ENCODE measurements at places on chromosomes 2 and 18.

DNA sequence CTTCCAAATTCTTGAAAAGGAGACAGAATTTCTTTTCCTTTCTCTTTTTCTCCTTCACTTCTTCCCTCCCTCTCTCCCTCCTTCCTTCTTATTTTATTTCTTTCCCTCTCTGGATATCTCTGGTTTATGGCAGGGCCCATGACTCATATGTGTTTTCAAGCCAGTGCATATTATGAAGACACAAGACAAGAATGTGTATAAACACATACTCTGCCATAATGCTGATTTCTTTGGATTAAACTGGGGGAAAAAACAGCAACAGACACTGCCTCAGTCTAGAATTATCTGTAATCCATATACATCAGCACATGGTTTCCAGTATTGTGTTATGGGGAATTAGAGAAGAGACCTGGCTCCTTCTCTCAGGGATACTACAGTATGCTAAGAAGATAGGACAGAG lies 82.8 kb upstream of the CPO start:
- DNase-seq = no peak

DNA sequence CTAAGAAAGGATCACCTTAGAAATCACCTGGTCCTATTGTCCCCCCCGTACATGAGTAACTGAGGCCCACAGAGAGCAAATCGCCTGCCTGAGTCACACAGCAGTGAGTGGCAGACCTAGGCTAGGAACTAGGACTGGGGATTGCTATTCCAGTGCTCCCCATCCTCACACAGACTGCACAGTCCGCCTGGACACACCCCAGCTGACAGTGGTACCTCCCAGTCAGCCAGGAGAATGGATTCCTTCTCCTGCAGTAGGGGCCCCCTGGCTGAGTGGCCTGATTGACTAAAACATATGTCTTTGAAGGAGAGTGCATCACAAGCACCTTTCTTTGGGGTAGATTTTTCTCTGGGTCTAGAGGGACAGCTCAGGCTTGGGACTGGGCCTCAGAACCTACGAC lies 32.4 kb upstream of the SLC35F6 start:
- no peak for DNase-seq

- DNase-seq = no peak
Observed at GRCh38 chr18:25604894-25605597, 253.1 kb upstream of the ZNF521 start.

- no peak for DNase-seq
Observed at GRCh38 chr2:9167718-9168657, 38.6 kb upstream of the ASAP2 start.

- no peak for DNase-seq
Observed at GRCh38 chr18:58476516-58477256, 152.2 kb downstream of the ALPK2 start.

- no peak for DNase-seq
Observed at GRCh38 chr2:63665846-63666475, 77.2 kb downstream of the MDH1 start.

DNA sequence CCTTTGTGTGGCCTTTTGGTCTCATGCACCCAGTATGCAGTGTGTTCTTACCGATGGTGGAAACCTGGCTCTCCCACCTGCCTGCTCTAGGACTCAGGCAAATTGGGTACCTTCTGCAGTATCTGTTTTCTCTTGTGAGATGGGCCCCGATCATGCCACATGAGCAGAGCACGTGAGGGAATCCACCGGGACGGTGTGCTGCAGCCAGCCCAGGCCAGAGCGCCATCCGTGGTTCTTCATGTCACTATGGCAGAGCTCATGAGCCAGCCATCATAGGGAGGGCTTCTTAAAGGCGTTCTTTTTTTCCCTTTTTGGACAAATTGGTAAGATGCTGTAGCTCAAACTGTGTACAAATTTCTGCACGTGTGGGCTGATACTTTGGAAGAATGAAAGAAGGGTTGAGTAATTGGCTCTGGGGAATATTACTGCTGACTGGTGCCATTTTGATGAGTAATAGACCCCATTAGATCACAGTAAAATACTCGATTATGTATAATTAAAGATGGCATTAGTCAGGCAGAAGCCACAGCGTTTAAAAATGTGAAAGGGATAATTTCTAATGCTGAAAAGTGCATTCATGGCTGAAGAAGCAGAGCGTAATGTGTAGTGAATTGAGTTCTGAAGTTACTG lies 19.2 kb downstream of the SH3RF3 start:
- no peak for DNase-seq

DNA sequence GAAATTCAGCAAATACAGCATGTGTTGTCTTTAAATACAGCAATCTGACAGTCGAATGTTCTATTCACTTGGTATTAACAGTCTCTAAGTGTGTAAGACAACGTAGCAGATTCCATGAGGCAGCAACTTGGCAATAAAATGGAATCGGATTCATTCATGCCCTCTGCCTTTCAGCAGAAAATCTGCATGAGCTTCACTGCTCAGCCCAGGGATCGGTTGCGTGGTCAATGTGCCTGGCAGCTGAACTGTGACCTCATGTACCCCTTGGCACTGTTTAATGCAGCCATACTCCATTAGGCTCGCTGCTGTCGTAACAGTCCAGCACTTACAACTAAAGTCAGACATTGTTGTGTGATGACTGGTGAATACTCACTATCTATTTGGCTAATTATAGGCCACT lies 17.7 kb upstream of the RGPD4 start:
- DNase-seq = no peak

- DNase-seq = no peak
Observed at GRCh38 chr2:71556692-71557250, 103.4 kb downstream of the DYSF start.

DNA sequence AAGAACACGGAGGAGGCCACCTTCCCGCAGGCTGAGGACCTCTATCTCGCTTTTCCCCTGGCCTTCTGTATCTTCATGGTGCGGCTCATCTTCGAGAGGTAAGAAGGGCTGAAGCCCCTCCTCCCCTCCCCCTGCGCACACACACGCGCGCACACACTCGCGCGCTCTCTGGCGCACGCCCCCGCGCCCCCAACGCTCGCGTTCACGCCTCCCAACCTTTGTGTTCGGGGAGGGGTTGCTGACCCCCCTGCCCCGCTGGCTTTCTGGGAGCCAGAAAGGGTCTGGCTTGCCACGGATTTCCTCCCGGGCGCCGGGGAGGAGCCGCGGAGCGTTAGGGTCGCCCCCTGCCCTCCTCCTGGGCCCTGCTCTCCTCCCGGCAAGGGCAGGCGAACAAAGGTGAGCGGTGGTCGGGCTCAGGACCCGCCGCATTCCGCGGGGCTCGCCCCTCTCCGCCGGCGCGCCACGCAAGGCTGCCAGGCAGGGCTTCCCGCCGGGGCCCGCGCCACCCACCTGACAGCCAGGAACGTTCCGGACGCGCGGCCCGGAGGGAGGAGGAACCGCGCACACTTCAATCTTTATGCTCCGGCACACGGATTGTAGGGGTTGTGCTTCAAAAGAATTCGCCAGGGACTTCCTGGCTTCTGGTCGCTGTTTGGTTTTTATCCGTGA lies 583 bp downstream of the CERS6 start:
- DNase-seq = peak; percentile 40

DNA sequence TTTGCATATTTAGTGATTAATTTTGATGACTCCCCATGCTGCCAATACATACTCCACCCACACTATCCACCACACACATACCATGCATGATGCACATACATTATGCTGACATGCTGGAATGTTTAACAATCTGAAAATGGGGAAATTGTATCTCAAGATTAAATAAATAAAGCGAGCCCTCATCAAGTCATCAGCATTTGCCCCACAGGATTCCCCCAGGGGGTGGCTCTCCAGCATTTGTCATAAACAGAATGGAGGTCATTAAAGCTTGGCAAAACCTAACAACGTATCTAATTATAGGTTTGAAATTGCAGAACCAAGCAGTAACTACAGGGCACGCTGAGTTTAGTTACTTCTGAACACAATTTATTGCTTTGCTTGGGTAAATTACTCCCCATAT lies 141.2 kb upstream of the TACR1 start:
- no peak for DNase-seq

- no peak for DNase-seq
Observed at GRCh38 chr18:12883372-12883683, 709 bp downstream of the PTPN2 start.

- DNase-seq = no peak
Observed at GRCh38 chr2:3595985-3596384, 1.1 kb downstream of the COLEC11 start.

DNA sequence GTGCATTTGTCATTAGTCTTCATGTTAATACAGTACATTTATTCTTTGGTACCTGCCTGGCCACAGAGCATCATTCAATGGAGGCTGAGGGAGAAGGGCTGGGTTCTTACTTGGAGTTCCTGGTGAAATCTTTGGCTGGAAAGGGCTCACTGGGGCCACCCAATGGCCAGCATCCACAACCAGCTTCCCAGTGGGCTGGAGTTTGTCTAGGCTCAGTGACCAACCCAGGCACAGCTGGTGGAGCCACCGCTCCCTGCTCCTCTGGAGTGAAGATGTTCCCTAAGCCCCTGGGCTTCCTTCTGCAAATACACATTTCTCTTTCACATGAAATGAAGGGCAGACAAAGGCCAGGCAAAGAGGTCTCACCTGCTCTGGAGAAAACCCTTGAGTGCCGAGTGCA lies 34.4 kb downstream of the EHD3 start:
- no peak for DNase-seq

DNA sequence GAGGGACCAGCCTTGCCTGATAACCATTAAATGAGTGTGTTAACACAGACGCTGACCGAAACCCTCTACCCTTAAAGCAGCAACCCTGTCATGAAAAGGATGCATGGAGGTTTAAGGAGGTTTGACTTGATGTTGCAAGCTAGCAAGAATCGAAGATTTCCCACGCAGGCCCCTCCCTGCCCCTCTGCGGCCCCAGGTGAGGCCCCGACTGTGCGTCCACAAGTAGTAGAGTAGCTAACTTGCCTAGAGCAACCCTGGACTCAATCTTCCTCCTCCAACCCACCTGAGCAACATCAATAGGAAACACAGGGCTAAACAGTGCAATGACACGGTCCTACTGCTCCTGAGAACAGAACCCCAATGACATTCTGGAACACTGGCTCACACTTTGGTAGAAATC lies 150.1 kb downstream of the COL4A4 start:
- no peak for DNase-seq

GRCh38 chr18:69948256-69948655 lies 583 bp upstream of the CD226 start:
- no peak for DNase-seq

DNA sequence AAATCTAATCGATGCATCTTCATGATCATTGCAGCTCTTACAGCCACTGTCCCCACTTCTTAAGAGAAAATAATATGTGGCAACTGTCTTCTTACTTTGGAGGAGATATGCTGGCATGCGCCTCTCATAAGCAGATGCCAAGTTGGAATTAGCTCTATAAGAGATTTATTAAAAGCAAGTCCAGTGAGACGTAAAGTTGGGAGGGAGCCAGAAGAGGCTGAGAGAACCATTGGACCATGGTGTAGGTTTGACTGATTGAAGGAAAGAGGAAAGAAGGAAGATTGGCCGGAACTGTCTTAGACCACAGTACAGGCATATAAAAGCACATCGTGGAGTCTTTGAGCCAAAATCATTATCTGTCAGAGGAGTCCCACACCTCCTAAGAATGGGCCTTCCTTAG lies 265.7 kb upstream of the ZC3H15 start:
- no peak for DNase-seq

Data from BE2C (cell line).